ENCODE measurements at places on chromosomes 5 and 9. TPM values are rescaled to one million over a fixed set of nuclear protein-coding genes. Genes with fewer than 3 reads are reported as not detected.
A peak's percentile ranks its signal among the peaks of the same experiment; 100 is the strongest.

GRCh38 chr5:139301808-139302499 lies 8.4 kb downstream of the MATR3 start:
- DNase-seq = no peak

GRCh38 chr5:179767496-179768100 lies 26.2 kb upstream of the LTC4S start:
- no peak for DNase-seq

DNA sequence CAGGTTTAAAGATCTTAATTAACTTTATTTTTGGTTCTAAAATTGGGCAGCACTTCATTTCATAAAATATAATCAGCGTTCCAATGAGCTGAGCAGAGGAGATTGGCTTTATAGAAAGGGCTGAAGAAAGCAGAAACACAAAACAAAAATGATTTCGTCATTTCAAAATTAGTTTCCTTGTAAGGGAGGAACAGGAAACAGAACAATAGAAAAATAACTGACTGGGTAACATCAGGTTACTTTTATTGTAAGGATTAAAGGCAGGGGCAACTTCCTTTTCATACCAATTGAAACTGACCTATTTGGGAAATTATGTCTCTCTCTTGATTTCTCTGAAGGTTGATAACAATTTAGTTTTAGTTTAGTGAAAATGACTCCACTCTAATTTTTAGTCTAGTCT lies 157.1 kb downstream of the ATP10B start:
- DNase-seq = no peak

Gene FCN1
- 4.0 TPM for total RNA-seq

Gene RETREG1
- 272 TPM for total RNA-seq

Gene CNTLN
- 3.1 TPM for total RNA-seq

Gene NANS
- total RNA-seq = 33.4 TPM

Gene TMEM252
- not detected for total RNA-seq

Gene FAM221B
- not detected for total RNA-seq

Gene IFNA13
- total RNA-seq = not detected

Gene SHISAL2B
- total RNA-seq = not detected

GRCh38 chr5:74390822-74391221 lies 249.7 kb downstream of the ENC1 start:
- DNase-seq = no peak

Gene AK8
- 0.22 TPM for total RNA-seq

GRCh38 chr9:131733541-131734061 lies 6.3 kb downstream of the RAPGEF1 start:
- DNase-seq = no peak

DNA sequence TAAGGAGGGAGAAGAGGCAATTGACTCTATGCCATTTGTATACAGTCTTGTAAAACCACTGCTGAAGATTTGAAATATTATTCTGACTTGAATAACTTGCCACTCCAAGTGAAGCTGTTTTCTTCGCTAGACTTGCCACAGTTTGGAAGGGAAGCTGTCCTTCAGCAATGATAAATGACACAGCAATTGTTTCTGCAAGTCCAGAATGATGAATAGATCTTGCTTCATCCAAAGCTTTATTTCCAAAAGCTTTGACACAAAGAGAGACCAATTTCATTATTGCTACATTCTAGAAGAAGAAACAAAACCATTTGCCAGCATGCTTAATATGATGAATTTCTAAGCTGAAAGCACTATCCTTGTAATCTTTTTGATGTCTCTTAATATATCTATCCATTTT lies 73.7 kb downstream of the ZNF366 start:
- no peak for DNase-seq

GRCh38 chr5:112616812-112617547 lies 120.7 kb upstream of the APC start:
- no peak for DNase-seq

DNA sequence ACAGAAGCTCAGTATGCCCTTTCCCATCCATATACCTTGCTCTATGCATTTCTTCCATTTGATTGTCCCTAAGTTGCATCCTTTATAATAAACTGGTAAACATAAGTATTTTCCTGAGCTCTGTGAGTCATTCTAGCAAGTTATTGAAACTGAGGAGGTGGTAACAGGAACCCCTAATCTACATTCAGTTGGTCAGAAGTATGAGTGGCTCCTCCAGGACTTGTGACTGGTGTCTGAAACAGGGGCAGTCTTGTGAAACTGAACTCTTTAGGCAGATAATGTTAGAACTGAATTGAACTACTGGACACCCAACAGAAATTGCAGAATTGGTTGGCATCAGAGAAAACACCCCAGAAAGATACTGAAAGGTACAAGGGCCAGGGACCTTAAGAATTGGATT lies 133.1 kb upstream of the POU5F2 start:
- DNase-seq = no peak

DNA sequence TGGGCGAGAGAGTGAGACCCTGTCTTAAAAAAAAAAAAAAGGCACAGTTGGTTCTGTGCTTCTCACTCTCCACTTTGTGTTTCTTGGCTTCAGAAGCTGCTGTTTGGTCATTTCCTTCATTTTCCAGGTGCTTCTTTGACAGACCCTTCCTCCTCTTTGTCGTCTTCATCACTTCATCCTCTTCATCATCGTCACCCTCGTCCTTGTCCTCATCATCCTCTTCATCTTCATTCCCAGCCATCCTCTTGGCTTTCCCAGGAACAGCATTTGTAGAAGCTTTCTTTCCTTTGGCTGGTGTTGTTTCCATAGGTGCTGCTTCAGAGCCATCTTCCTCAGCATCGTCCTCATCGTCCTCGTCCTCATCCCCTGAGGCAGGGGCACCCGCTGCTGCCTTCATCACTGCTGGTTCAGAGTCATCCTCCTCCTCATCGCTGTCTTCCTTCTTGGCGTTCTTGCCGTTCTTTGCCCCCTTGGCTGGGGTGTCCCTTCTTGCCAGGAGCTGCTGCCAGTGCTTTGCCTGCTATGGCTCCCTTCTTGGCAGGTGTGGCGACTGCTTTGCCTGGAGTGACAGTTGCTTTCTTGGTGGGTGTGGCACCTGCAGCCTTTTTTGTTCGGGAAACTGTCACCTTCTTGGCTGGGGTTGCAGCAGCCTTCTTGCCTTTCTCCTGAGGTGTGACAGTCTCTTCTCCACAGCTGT lies 7.1 kb downstream of the RABL6 start:
- peak; percentile 11 for DNase-seq

DNA sequence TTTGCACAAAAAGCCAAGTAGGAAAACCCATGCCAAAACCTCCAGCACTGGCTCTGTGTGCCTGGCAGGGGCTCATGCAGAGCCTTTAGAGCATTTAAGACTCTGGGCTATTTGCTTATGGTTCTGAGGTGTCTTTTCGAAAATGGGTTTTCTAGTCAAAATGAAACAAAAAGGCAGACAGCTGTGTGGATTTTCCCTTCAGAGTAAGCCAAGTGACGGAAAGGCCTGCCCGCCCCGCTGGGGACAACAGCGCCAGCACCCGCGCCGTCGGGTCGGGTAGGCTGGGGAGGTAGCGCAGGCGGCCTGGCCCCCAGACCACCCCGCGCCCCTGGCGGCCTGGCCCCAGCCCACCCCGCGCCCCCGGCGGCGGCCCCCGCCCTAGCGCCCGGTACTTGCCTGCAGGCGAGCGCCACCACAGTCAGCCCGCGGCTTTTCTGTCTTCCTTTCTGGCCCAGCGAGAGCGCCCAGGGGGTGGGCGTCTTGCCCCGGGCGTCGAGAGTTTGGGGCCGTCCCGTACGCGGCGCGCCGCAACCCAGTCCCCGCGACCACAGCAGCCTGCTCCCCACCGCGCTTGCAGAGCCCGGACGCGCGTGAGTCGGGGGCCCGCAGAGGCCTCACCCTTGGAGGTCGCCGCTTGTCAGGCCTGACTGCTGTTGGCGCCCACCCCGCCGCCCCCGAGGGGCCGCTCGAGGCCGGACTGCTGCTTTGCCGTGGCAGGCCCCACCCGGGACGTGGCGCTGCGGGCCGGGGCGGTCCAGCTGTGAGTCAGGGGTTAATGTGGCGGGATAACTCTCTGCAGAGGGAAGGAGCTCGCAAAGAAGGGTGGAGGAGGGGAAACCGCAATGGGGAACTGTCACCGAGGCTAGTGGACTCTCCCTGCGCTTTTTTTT lies at the start of gene TICAM2:
Gene TICAM2 (minus strand): TSS at position 779 of the 890 bp plus-strand sequence. CDS start 21,223 bp downstream, outside the sequence.
- DNase-seq = peak; percentile 80

- DNase-seq = no peak
These were observed 57.6 kb downstream of the CD180 start for GRCh38 chr5:67139030-67139429.

- DNase-seq = peak; percentile 68
These were observed 95.7 kb downstream of the KCNT1 start for GRCh38 chr9:135797507-135798262.

- DNase-seq = peak; percentile 92
These were observed 1.5 kb upstream of the SHC3 start for GRCh38 chr9:89179895-89180734.

Gene SAXO1
- total RNA-seq = not detected

Gene PRKAA1
- total RNA-seq = 29.9 TPM

DNA sequence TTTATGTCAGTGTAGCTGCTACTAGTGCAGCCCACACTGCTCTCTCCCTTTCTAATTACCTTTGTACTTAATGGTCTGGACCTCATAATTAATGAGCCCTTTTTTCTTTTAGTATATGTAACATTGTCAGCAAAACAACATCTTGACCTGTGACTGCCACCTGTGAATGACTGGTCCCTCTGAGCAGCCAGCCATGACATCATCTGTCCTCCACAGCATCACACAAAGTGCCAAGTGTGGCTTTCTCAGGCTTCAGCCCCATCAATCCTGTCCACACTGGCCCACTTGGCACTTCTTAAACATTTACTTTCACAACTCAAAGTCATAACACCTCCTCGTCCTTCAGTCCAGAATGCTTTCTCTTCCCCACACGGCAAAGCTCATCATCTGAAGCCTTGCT lies 104.7 kb downstream of the GPR21 start:
- DNase-seq = no peak

DNA sequence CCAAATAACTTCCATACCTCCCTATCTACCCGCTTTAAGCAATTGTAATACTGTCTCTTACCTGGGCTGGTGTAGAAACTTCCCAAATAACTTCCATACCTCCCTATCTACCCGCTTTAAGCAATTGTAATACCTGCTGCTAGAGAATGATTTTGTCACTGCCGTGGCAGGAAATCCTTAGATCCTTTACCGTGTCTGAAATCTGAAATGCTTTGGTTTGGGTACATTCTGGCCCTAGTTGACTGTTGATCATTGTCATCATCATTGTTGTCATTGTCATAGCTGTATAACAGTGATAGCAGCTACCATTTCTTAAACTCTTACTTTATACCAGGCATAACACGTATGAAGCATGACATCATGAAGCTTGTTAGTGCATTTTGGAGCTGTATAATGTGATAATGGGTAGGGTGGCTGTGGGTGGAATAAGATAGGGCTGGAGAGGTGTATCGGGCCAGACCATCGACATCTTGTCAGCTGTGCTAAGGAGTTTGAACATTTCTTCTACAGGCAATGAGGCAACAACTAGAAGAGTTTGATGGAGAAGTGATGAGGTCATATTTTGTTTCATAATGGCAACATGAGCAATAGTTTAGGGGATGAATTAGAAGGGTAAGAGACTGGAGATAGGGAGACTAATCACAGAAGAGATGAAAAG lies 15.7 kb downstream of the PIP5K1B start:
- DNase-seq = no peak

GRCh38 chr5:150123542-150123941 lies 32.1 kb downstream of the PDGFRB start:
- DNase-seq = no peak

DNA sequence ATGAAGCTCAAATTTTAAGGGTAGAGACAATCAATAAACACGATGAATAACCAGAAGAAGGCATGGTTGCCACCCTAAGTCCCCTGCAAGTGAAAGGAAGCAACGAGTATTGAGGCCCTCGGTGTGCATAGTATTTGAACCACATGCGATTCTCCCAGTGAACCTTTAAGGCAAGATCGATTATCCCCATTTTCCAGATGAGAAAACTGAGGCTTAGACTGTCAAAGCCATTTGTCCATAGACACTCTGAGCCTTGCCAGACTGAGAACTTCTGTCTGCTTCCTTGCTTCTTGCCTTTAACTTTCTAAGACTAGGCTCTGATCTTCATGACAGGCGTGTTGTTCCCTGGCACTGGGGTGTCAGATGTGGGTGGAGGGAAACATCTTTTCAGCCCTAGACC lies 58.2 kb downstream of the COL27A1 start:
- no peak for DNase-seq

Data from Right ventricle myocardium superior (tissue), 1 donor.